ENCODE measurements at places on chromosomes 12 and 14.
A peak's percentile ranks its signal among the peaks of the same experiment; 100 is the strongest.

GRCh38 chr14:104288272-104288671 is 149.9 kb downstream of the KIF26A start:
- DNase-seq: no peak

- no peak for DNase-seq
Measured at GRCh38 chr12:68785358-68785757, 22.6 kb upstream of the MDM2 start.

DNA sequence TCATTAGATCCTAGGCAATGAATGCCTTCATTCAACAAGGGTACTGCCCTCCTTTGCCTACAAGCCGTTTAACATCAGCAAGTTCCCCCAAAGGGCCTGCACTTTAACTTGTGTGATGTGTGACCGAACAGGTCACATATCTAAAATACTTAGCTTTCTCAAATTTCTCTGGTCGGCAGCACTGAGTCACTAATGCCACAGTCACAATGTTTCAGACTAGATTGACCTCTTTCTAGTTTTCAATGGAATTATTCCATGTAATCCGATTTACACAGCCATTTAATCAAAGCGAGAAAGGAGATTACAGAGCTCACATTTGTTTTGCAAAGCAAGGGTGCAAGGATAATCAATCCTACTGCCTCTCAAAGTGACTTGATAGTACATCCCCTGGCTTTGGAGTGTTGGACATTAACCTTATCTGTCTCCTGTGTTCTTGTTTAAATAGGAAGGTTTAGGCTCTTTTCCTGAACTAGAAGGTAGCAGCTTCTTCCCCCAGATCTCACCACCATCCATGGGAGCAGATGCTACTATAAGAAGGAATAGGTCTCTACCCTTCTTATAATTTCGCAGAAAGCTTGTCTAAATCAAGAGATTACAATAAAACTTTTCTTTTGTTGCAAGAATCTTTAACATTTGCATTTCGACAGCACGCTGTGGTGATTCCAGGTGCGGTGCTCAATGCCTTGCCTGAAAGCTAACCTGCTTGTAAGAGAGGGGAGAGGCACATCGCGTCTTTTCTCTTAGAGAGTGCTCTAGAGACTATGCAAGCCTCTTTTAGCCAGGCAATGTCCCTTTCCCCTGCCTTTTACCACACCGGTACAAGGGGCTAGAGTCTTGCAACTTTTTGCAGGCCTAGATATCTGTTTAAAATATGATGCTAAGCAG is 1.8 kb downstream of the KITLG start:
- DNase-seq: no peak

- peak; percentile 51 for DNase-seq
Measured at GRCh38 chr14:99573000-99573330, 31.0 kb downstream of the CCDC85C start.

GRCh38 chr14:102315121-102315520 is 4.4 kb upstream of the ZNF839 start:
- no peak for DNase-seq

DNA sequence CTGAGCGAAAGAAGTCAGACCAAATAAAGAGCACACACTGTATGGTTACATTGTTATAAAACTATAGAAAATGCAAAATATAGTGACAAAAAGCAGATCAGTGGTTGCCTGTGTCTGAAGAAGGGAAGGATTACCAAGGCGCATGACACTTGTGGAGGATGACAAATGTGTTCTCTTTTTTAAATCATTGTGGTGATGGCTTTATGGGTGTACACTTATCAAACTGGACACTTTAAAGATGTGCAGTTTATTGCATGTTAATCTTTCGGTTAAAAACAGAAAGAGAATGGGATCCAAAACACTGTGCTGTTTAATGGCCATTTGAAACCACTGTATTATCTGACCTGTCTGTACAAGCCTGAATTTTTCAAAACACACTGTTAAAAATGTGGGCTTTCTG is 8.8 kb upstream of the CDK17 start:
- no peak for DNase-seq

- no peak for DNase-seq
Measured at GRCh38 chr14:90721619-90722305, 94.5 kb downstream of the TTC7B start.

DNA sequence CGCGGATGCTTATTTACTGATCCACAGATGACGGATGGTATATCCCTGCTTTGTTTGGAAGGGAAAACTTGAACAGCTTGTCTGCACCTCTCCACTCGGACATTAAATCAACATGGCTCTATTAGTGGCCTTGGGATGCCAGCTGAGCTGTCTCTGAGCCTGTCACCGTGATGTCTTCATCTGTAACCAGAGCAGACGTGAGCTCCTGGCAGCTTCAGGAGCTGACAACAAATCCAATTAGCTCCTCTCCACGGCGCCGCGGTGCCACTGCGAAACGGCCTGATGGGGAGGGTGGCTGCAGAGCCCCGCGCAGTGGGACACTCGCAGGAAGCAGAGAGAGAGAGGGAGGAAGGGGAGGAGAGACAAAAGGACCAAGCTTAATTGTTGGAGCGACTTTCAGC is 112.3 kb downstream of the PAPOLA start:
- peak; percentile 51 for DNase-seq

- no peak for DNase-seq
Measured at GRCh38 chr12:121080909-121081308, 41.9 kb upstream of the OASL start.

GRCh38 chr14:66133666-66134065 is 352.5 kb upstream of the CCDC196 start:
- no peak for DNase-seq

DNA sequence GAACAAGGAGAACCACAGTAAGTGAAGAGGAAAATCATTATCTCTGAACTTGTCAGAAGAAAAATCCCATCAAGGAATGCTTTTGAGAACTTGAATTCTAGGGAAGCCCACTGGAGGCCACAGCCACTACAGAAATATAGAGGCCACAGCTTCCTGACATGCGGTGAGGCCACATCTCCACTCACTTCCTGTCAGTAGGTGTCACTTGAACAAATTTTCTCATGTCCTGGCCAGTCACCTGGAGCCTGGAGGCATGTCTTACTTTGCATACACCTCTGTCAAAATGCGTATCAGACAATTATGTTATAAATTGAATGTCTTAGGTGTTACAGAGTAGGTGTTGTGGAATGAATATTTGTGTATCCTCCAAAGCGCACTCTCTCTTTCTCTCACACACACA is 370.3 kb downstream of the DAD1 start:
- no peak for DNase-seq

GRCh38 chr14:73502017-73502619 is 11.4 kb downstream of the RIOX1 start:
- DNase-seq: no peak

- no peak for DNase-seq
Measured at GRCh38 chr12:4802841-4803240, 82.6 kb downstream of the GALNT8 start.

GRCh38 chr14:58291646-58292045 is 6.7 kb upstream of the ARID4A start:
- no peak for DNase-seq

GRCh38 chr14:101018561-101019290 is 115.2 kb upstream of the RTL1 start:
- DNase-seq: no peak

GRCh38 chr14:55243813-55244212 is 27.4 kb upstream of the FBXO34 start:
- no peak for DNase-seq

- DNase-seq: no peak
Measured at GRCh38 chr14:101537286-101537685, 24.0 kb upstream of the DIO3 start.

GRCh38 chr14:29056041-29056566 is 289.5 kb downstream of the FOXG1 start:
- no peak for DNase-seq

DNA sequence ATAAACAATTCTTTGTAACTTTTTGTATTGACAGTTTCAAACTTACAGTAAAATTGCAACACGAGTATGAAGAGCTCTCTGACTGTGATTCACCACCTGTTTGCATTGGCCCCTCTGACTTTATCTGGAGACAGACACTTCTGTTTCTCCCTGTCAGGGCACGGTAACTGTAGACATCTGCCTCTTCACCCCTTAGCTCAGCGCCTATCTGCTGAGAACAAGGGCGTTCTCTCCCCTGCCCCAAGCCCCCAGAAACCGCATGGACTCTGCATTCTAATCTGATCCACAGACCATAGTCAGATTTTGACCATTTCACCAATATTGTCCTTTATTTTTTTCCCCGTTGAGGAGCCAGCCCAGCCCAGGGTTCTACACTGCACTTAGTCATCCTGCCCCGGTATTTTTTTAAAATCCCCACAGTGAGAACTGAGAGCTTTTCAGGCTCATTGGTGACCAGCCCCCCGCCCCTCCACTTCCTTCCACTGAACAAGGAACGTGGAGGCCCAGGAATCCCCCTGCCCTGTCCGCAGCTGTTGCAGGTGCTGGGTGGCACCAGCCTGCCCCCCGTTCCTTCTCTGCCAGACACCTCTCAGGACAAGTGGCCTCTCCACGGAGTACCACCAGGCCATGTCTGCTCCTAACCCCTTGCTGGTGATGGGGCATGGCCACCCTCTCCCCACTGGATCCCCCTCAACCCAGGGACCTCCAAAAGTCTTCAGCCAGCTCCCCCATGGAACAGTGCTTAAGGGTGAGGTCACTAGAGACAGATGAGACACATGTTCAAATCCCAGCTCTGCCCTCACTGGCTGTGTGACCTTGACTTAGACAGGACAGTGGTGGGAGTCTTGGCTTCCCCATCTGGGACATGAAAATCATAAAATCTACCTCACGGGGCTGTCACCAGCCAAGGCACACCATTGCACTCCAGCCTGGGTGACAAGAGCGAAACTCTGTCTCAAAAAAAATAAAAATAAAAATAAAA is 11.2 kb downstream of the RHOF start:
- DNase-seq: no peak
